ENCODE measurements at places on chromosomes 3 and 15. TPM values are rescaled to one million over a fixed set of nuclear protein-coding genes. Genes with fewer than 3 reads are reported as not detected.

MORC1 gene
- total RNA-seq: not detected

DNA sequence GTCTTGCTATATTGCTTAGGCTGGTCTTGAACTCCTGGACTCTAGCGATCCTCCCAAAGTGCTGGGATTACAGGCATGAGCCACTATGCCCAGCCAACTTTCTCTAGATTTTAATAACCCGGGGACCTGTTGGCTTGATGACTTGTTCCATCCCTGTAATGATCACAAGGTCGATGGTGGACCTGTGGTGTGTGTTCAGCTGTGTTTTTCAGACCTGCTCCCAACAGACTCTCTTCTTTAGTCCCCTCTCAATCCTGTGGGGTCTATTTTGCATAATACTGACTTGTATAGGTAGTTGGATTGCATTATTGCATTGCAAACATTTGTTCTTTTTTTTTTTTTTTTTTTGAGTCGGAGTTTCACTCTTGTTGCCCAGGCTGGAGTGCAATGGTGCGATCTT is 1.9 kb downstream of the MAP2K1 start:
- no peak for DNase-seq

DNA sequence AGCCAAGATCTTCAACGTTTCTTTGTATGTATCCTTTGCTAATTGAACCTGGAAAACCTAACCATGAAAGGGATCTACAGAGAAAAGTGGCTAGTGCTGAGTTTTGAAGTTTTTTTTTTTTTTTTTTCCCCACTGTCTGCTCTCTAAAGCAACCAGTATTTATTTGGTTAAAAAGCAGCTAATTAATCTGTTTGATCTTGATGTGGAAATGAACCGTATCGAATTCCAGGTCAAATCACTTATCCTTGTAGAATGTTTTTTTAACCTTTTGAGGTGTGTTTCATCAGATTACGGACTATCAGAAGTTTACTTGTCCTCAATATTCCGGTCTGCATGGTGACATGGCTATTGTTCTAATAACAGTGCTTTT is 117.2 kb downstream of the FNDC3B start:
- no peak for DNase-seq

DNA sequence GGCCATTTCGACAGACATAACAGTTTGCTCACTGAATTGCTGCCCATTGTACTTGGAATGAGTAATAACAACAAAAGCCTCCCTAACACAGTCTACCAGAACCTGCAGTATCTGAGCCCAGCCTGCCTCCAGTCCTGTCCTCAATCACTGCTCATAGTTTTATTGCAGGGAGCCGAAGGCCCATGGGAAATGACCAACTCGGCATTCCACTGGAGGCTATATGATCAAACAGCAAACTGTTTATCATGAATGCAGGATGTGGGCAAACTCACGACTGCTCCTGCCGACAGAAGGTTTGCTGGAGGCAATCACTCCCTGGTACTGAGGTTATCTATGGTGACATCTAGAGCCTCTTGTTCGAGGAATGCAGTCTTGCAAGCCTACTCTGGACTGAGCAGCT is 46.3 kb downstream of the LSM3 start:
- DNase-seq: peak; percentile 73

- DNase-seq: no peak
These were observed 27.9 kb upstream of the PDE8A start for GRCh38 chr15:84953726-84954125.

Data from fibroblast of villous mesenchyme (primary cell).